ENCODE measurements at places on chromosomes 5 and 9. TPM values are rescaled to one million over a fixed set of nuclear protein-coding genes. Genes with fewer than 3 reads are reported as not detected.

DNA sequence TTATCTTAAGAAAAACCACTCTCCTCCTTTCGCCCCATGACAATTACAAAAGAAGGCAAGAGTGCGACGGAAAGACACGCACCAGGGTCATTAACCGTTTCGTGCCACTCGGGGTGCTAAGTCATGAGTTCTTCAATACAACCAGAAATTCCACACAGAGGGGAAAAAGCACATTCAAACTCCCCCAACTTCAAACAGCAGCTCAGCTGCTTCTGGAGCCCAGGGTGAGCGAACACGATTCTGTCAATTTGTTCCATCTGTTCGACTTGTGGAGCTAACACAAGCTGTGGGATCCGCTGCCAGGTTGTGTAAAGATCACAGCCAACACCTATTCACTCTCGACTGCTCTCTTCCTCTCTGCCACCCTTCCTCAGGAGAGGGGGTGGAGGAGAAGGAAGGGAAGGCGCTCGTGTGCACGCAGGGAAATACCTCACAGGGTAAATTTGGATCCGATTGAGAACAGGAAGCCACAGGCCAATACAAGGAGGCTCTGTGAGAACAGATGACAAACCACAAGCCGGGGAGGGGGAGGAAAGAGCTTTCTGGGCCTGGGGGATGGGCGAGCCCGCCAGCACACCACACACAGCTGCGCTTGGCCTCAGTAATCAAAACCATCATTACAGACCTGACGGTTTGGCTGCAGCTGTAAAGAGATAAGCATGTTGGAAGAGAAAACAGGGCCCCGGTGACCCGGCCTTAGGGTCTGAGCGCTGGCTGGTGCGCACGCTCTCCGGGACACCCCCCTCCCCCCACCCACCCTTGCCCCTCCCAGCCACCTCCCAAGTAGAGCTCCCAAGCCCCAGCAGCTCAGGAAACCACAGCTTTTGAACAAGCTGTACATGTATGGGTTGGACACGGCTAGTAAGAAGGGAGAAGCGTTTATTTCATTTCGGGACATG, 54.3 kb downstream of the PTCH1 start:
- DNase-seq = peak; percentile 63

- peak; percentile 56 for DNase-seq
Observed at GRCh38 chr9:89498852-89499480, 1.1 kb upstream of the SEMA4D start.

The FOXD4L6 gene
- not detected for total RNA-seq

- DNase-seq = no peak
Observed at GRCh38 chr9:33952066-33952465, 96.6 kb downstream of the UBAP2 start.

GRCh38 chr5:29794141-29794787, 1399.2 kb upstream of the CDH6 start:
- no peak for DNase-seq

The OMD gene
- total RNA-seq = not detected

DNA sequence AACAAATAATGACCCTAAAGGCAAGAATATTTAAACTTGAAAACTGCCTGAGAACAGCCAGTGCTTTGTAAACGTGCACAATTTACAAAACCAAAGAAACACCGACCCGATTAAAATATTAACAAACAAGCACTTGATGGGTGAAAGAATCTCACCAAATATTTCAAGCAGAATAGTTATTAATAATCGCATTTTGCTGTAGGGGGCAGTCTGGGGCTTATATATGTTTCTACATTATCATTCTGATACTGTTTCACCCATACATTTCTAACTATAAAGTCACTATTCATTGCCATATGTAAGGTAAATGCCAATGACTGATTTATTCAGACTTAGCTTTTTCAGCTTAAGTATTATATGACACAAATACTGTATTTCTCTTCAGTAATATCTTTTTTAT, 37.7 kb downstream of the UBAP2 start:
- DNase-seq = no peak

GRCh38 chr5:138966236-138966985, 91.3 kb upstream of the LRRTM2 start:
- no peak for DNase-seq

The FOXD4L4 gene
- 0.27 TPM for total RNA-seq

The CDH9 gene
- total RNA-seq = not detected

DNA sequence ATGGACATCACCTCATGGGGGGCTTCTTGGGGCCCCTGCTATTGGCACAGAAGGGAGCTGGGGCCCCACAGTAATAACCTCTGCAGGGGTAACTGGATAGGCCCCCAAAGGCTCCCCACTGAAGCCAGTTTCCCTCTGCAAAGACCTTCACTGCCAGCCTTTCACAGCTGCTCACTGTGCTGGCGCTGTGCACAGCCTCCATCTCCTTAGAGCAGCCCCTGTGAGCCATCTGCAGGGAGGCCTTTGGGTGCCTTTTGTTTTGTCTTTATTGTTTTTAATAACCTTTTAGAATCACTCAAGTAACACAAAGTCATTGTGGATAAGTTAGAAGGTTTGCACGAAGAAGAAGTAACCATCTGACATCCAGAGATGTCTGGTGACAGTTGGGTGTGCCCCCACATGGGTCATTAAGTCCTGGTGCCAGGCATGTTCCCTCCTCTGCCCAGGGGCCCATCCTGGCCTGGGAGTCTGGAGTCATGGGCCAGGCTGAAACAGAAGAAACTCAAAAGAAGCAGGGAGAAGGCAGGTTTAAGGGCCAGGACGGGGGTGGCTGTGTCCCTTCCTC, 42.7 kb downstream of the NCS1 start:
- no peak for DNase-seq

The HMMR gene
- 43.8 TPM for total RNA-seq

The PELO gene
- total RNA-seq = 37.3 TPM

- no peak for DNase-seq
Observed at GRCh38 chr5:80151890-80152289, 104.0 kb downstream of the SERINC5 start.

DNA sequence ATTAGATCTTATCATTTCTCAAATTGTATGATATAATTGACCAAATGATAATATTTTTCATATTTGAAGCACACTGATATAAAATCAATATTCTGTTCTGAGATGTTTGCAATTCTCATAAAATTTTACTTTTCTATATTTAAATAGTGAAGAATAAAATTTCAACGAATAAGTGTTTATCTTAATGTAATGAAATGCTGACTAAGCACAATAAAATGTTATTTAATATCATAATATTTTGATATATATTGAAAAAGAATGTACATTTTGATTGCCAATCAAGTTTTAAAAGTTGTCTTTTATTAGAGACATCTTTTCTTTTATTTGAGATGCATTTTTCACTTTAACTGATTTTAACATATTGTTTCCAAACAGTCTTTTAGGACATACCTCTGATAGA, 416.1 kb downstream of the TAF11L14 start:
- no peak for DNase-seq

DNA sequence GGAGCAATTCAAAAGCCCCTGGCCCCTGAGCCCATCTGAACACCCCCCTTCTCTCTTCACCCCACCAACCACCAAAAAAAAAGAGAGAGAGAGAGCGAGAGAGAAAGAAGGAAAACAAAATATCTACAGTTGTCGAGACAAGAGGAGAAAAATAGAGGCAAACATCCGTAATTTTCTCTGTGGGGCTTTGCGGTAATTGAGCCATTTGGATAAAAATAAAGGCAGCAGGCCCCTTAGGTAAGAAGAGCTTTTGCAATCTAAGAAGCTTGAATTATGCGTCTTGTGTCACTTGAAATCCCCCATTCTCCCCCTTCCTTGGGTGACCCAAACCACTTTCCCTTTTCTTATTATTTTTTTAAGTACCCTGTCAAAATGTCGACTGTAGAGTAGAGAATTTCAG, 35.5 kb upstream of the FUBP3 start:
- no peak for DNase-seq

GRCh38 chr5:151459680-151460324, 12.4 kb downstream of the SLC36A1 start:
- no peak for DNase-seq

DNA sequence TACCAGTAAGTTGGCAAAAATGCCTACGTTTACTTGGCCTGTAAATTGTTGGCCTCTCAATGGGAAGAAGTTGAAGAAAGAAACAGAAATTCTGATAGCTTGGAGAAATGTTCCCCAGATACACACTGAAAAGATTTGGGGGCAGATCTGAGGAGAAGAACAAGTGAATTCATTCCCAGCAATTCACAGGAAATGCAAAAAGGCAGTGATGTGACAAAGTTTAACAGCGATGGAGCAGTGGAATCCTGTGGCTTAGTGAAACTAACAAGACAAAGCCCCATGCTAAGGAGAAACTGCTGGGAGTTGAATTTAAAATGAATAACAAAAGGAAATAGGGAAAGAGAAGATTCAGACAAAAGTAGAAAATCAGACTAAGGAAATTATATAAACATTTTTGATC, 213.2 kb upstream of the EDIL3 start:
- no peak for DNase-seq

DNA sequence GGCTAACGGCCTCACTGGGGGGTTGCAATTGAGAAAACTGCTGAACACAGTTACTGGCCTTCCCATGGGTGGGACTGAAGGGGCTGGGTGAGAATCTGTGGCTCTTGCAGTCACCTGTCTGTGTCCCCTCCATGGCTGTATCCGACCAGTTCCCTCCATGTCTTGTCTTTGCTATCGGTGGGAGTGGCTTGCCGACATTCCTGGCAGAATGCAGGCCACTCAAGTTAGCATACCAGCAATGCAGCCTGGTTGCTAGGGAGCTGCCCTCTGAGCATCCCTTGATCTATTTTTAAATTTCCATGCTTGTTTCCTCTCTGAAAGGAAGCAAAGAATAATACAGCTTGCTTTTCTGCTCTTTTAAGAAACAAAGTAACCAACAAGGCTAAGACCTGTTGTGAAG, 1509.7 kb upstream of the WWC1 start:
- DNase-seq = no peak

GRCh38 chr9:132638240-132638639, 31.5 kb downstream of the DDX31 start:
- DNase-seq = no peak

The RASEF gene
- total RNA-seq = not detected

The NR5A1 gene
- not detected for total RNA-seq

- peak; percentile 66 for DNase-seq
Observed at GRCh38 chr5:139648205-139649081, at the start of gene CXXC5. Gene CXXC5, plus strand, starts transcription at chr5:139648349. Its CDS starts 32,175 bp downstream, at chr5:139680524.

- no peak for DNase-seq
Observed at GRCh38 chr9:129402371-129402739, 218.5 kb downstream of the C9orf50 start.

GRCh38 chr5:10465726-10466125, 24.0 kb downstream of the ROPN1L start:
- DNase-seq = no peak

The PCDHGB4 gene
- 0.13 TPM for total RNA-seq

GRCh38 chr9:84271921-84272556, 68.5 kb downstream of the SLC28A3 start:
- no peak for DNase-seq

DNA sequence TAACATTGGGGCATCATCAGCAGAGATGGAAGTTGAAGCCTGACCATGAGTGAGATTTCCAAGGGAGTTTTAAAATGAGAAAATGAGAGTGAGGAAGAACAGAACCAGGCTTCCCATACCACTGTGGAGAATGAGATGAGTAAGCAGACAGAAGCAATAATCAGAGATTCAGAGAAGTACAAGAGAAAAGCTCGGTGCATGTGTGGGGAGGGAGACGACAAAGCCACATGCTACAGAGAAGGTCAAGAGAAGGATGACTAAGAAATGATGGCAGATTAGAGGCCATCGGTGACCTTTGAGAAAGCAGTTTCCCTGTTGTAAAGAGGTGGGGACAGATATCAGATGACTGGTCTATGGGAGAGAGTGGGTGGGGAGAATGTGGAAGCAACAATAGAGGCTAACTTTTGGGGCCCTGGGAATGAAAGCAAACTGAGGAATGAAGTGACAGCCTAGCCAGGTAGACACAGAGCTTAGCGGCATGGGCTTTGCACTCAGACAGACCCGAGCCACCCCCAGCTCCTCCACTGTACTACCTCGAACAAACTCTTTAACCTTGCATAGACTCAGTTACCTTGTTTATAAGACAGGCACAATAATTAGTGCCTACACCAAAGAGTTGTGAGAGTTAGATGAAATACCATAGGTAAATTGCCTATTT, 207.7 kb downstream of the PIK3R1 start:
- no peak for DNase-seq

The C9 gene
- total RNA-seq = not detected

The BRD3OS gene
- 15.4 TPM for total RNA-seq

- DNase-seq = no peak
Observed at GRCh38 chr5:140998921-140999410, 32.7 kb downstream of the PCDHAC2 start.

- no peak for DNase-seq
Observed at GRCh38 chr9:111663301-111663823, 2.0 kb downstream of the GNG10 start.

DNA sequence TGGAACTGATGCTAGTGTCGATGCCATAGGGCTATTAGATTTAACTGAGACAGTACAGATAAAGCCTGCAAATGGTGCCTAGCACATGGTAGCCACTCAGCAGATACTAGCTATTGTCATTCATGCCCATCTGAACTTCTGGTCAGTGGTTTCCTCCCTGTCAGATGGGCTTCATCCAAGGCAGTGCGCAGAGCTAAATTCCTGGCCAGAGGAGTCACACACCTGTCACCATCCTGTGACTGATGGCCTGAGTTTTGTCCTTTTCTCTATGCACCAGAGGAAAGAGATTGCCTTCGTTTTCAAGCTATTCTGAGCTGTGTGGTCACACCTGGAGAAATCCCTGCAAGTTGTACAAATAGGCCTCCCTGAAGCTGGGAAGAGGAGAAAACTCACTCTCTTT, 34.7 kb downstream of the MSX2 start:
- no peak for DNase-seq

DNA sequence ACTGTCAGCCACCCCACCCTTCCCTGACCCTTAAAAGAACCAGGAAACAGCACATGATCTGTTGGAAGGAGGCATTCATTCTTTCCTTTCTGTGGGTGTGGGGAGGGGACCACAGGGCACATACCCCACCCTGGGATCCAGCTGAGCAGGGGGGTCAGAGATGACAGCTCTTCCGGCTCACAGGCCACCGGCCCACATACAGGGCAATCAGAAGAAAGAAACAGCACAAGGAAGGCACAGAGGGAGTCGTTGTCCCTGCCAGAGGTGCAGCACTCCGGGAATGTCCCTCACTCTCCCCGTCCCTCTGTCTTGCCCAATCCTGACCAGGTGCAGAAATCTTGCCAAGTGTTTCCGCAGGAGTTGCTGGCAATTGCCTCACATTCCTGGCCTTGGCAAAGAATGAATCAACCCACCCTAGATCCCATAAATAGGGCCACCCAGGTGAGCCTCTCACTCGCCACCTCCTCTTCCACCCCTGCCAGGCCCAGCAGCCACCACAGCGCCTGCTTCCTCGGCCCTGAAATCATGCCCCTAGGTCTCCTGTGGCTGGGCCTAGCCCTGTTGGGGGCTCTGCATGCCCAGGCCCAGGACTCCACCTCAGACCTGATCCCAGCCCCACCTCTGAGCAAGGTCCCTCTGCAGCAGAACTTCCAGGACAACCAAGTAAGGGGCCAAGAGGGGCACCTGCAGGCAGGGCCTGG, at the start of gene LCN2:
TSS of gene LCN2 (plus strand) at position 453 of the 701 bp plus-strand sequence. CDS start at position 526, 73 bp downstream.
- no peak for DNase-seq

The CNTLN gene
- total RNA-seq = 0.24 TPM
